Renal cortex interstitium (tissue), 15 donors: ENCODE measurements at places on chromosomes 13 and 19. TPM values are rescaled to one million over a fixed set of nuclear protein-coding genes. Genes with fewer than 3 reads are reported as not detected.

Gene EXOC3L2
- polyA plus RNA-seq = 12.3 TPM

Gene CCDC70
- not detected for polyA plus RNA-seq

Gene CEACAM7
- not detected for polyA plus RNA-seq

Gene ALKBH7
- 72.2 TPM for polyA plus RNA-seq

Gene PLPP2
- 2.8 TPM for polyA plus RNA-seq

Gene CEACAM19
- 24.0 TPM for polyA plus RNA-seq

Gene FOXO1
- polyA plus RNA-seq = 18.0 TPM

Gene TMPRSS9
- 0.64 TPM for polyA plus RNA-seq

Gene IGFL2
- 0.09 TPM for polyA plus RNA-seq

Gene LILRA1
- 0.26 TPM for polyA plus RNA-seq

Gene ZNF541
- 0.31 TPM for polyA plus RNA-seq

Gene DACH1
- 114 TPM for polyA plus RNA-seq

Gene GAPDHS
- not detected for polyA plus RNA-seq

Gene OR7A17
- 0.06 TPM for polyA plus RNA-seq

Gene ZNF135
- 30.3 TPM for polyA plus RNA-seq

Gene ESD
- polyA plus RNA-seq = 238 TPM
